ENCODE measurements at places on chromosomes 7 and 10. TPM values are rescaled to one million over a fixed set of nuclear protein-coding genes. Genes with fewer than 3 reads are reported as not detected.

The NUTM2E gene
- 0.87 TPM for polyA plus RNA-seq

The SNX13 gene
- polyA plus RNA-seq = 25.7 TPM

The SMKR1 gene
- polyA plus RNA-seq = 0.15 TPM

The HMX3 gene
- not detected for polyA plus RNA-seq

The CALML3 gene
- polyA plus RNA-seq = not detected

The CPA1 gene
- polyA plus RNA-seq = 6.1 TPM

The PTF1A gene
- polyA plus RNA-seq = not detected

The TES gene
- polyA plus RNA-seq = 59.3 TPM

The USP54 gene
- polyA plus RNA-seq = 14.5 TPM

The CALCR gene
- polyA plus RNA-seq = 11.2 TPM

All from muscle of arm (tissue), 14 donors.